Ammon's horn (tissue), 1 donor: ENCODE measurements at places on chromosomes 3 and 15.

DNA sequence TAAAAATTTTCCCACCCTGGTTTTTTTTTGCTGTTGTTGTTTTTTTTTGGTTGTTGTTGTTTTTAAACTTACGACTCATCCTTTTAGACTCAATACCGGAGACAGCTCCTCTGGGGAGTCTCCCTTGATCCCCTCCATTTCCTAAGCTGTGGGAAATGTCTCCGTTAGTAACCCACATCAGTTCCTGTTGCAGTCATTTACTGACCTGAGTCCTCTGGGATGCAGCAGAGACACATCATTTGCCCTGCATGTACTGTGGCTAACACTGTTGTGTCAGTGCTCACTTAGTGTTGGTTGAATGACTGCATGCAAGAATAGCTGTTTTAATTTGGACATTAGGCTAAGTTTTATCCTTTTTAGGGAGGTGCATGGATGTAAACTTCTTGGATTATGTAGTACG lies 83.8 kb downstream of the MBNL1 start:
- DNase-seq: no peak

DNA sequence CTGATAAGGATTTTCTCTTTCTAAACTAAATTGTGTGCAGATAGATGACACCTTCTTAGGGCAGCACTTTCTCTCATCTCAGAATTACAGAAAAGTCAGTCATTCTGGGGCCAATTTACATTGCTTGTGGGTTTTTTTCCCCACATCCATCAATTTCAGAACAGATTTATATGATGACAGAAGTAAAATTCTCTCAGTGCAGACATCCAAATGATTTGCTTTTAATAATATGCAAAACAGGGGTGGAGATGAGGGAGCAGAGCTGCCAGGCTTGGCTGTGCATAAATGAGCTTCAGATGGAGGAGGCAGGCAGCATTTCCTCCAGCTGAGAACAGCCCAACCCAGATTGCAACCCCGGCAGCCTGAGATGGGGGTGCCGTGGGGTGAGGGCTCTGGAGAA lies 44.0 kb downstream of the EDEM1 start:
- DNase-seq: peak; percentile 23

GRCh38 chr3:24311881-24312280 lies 182.8 kb downstream of the THRB start:
- no peak for DNase-seq

DNA sequence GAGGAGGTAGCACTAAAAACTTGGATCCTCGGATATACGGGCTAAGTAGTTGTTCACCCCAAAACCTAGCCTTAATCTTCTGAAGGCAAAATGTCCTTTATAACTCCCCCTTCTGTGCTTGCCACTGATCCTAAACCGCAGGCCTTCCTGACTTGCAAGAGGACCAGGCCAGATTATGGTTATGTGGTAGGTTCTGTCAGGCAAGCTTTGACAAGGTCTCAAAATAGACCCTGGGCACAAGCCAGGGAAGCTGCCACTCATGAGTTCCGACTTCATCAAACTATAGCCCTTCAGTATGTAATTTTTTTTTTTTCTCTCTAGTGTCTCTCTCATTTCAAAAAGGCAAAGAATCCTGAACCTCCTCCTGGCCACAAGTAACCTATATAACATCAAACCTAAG lies 3.2 kb downstream of the LRRFIP2 start:
- DNase-seq: no peak

GRCh38 chr3:30357897-30358296 lies 248.5 kb upstream of the TGFBR2 start:
- DNase-seq: no peak

GRCh38 chr3:189477614-189478013 lies 153.6 kb upstream of the TP63 start:
- DNase-seq: no peak

DNA sequence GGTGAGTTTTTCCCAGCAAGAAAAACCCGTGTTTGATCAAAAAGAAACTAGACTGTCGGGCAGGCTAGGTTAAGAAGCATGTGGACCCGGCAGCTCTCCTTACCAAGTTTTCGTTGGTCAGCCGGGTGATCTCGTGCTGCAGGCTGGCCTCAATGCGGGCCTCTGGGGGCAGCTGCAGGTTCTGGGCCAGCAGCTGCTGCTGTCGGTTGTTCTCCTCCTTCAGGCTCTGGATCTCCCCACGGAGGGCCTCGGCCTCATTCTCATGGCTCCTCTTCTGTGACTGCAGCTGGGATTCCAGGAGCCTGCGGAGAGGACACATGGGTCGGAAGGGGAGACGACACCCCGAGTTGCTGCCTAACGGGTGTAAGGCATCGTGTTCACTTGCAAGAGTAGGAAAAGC lies 44.5 kb upstream of the MYO5C start:
- no peak for DNase-seq

DNA sequence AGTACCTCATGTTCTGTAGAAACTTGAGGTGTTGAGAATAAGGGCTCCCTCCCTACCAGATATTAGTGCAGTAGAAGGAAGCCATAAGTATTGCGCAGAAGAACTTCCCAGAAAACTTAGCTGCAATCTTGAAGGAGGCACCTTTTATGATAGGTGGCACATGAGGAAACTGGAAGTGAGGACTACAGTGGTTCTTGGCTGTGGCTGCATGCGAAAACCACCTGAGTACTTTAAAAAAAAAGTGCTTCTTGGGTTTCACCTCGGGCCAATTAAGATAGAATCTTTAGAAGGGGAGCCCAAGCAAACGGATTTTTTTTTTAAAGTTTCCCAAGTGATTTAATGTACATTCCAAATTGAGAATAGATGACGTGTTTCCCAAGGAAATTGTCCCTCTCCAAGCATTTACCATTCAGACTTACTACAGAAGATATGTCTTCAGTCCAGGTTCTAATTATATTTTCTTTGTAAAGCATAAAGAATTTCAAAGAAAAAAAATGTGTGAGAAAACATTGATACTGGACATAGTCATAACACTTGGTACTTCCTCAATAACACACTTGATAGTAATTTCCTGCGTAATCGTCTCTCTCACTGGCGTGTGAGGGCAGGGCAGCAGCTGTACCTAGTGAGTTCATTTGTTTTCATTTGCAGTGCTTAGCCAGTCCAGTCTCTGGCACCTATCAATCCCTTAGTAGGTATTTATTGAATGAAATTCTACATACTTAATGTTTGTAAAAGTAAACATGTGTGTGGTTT lies 12.3 kb upstream of the NR1I2 start:
- DNase-seq: no peak

DNA sequence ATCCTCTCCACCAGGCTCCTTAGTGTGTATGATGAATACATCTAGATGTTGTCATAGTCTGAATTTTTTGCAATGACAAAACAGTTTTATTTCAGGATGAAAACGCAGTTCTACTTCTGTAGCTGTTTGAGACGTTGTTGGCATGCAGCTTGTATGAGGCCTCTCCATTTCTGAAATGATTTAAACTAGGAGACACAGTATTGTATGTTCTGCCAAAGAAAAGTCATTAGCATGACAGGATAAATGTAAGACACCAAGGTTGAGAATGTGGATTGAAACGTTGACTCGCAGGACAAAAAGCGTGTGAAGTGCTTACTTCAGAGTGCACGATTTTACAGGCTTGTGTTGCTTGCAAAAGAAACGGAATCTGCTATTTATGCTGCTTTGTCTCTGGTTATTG lies 35.3 kb downstream of the ABHD17C start:
- DNase-seq: no peak

DNA sequence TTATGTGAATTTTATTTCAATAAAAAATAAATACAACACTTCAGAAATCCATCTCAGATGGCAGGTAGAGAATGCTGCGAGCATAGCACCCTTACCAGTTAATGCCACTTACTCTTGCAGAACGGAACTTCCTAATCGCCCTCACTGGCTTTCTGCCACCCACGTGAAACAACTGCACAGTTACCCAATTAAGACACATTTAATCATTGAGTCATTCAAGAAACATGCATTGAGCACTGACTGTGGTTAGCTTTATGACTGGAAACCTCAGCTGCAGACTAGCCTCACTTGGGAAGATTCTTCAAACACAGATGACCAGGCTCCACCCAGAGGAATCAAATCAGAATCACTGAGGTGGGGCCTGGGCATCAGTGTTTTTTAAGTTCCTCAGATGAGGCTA lies 5.6 kb upstream of the MFGE8 start:
- DNase-seq: no peak

- DNase-seq: no peak
These were observed 26.9 kb downstream of the GYG1 start for GRCh38 chr3:149018247-149018646.

- DNase-seq: no peak
These were observed 60.0 kb downstream of the CCK start for GRCh38 chr3:42205800-42206514.

DNA sequence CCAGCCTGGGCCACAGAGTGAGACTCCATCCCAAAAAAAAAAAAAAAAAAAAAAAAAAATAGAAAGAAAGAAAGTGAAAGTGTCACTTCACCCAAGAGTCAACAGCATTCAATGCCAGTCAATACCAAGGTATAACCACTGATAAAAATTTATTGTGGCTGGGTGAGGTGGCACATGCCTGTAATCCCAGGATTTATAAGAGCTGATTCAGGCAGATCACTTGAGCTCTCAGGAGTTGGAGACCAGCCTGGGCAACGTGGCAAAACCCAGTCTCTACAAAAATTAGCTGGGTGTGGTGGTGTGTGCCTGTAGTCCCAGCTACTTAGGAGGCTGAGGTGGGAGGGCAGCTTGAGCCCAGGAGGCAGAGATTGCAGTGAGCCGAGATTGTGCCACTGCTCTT lies 46.5 kb upstream of the PIK3CB start:
- no peak for DNase-seq

GRCh38 chr3:164250923-164251322 lies 827.4 kb downstream of the SI start:
- DNase-seq: no peak

GRCh38 chr3:32822609-32823498 lies 5.1 kb downstream of the TRIM71 start:
- no peak for DNase-seq

GRCh38 chr3:120742849-120743365 lies 363 bp downstream of the GTF2E1 start:
- peak; percentile 34 for DNase-seq

GRCh38 chr3:33008282-33008681 lies 56.8 kb downstream of the CCR4 start:
- DNase-seq: no peak

- no peak for DNase-seq
These were observed 3.5 kb upstream of the CCDC80 start for GRCh38 chr3:112644453-112644852.

DNA sequence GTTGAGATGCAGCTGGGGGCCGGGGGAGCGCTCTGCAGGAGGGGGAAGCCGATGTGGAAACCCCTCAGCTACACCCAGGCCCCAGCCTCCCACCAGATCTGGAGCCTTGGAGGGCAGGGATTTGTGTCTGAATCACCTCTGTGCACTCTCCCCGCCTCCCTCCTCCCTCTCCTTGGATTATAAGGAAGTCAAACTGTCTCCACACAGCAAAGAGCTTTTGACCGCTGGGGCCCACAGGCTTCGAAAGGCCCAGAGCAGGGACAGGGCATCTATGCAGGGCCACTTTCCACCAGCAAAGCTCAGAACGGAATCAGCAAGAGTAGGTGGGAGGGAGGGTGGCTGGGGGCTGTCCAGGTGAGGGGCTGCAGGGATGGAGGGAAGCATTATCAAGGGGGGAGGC lies 68.9 kb downstream of the IQSEC1 start:
- DNase-seq: no peak

DNA sequence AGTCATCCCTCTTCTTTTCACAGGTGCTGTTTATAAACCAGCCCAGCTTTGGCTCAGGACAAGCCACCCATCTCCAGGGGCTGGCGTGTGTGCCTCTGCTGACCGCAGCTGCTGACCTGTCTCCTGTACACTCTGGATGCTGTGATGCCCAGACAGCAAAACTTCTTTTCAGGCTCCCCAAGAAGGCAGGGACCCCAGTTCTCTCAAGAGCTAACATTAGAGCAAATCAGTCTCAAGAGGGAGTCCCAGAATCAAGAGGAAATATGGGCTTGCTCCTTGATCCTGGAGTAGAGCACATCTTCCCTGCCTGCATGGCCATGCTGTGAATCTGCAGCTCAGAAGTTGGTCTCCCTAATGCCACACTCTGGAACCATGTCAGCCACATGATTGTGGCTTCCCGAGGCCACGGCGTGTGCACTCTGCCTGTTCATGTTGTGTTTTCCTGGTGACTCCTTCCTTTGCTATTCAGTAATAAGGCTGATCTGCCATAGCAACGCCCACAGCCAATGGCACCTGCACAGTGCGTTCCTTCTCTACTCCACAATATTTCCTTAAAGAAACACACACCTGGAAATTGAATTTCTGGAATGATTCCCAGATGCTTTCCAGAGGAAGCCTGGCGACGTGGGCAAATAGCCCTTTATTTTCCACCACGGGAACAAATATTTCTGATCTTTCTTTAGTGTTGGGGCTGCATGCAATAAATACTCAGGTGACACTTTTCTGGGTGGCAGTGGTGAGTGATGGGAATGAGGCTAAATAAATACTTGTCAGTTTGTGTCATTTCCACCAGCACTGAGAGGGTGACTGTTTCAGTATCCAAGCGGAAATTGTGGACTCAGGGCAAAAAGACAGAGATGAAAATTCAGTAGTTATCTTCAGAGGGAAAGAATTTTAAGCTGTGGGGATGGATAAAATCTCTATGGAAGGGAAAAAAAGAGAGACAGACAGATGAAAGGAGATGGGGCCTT lies 21.9 kb upstream of the THSD4 start:
- DNase-seq: no peak

DNA sequence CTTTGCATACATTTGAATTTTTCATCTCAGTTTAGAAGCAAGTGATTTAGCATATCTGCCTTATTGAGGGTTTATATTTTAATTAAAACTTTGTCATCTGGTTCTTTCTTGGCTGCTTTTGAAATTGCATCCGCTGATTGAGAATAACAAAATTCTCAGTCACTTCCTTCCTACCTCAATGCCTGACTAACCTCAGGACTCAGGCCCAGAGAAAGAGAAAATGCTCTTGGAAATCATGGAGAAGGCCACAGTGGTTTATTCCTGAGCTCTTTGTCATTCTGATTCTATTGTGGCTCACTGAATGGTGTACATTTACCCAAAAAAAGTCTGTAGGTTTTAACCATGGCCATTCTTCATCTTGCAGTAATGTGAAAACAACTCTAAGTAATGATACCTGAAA lies 533.9 kb downstream of the TBL1XR1 start:
- no peak for DNase-seq

DNA sequence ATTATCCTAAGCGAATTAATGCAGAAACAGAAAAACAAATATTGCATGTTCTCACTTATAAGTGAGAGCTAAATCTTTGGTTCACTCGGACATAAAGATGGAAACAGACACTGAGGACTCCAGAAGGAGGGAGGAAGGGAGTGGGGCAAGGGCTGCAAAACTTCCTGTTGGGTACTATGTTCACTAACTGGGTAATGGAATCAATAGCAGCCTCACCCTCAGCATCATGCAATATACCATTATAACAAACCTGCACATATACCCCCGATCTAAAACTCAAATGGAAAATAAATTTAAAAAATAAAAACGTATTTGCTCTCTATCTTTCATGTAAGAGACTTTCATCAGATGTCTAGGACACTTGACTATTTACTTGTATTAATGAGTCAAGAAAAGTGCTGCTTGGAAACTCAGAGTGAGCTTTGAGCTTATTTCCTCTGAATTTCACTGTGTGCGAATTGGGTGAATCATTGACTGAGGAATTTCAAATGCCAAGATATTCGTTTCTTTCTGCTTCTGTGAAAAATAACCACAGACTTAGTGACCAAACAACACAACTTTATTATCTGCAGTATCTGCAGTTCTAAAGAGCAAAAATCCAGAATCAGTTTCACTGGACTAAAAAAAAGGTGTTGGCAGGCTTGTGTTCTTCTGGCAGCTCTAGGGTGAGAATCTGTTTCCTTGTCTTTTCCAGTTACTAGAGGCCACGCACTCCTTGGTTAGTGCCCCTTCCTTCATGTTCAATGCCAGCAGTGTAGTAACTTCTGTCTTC lies 18.4 kb downstream of the TM4SF18 start:
- DNase-seq: no peak
